A549 (cell line): ENCODE measurements at places on chromosomes 2 and 18.

GRCh38 chr2:96763511-96764252 lies 3.0 kb downstream of the CNNM4 start:
- DNase-seq = no peak

- no peak for DNase-seq
These were observed 20.7 kb upstream of the CNRIP1 start for GRCh38 chr2:68340226-68341061.

DNA sequence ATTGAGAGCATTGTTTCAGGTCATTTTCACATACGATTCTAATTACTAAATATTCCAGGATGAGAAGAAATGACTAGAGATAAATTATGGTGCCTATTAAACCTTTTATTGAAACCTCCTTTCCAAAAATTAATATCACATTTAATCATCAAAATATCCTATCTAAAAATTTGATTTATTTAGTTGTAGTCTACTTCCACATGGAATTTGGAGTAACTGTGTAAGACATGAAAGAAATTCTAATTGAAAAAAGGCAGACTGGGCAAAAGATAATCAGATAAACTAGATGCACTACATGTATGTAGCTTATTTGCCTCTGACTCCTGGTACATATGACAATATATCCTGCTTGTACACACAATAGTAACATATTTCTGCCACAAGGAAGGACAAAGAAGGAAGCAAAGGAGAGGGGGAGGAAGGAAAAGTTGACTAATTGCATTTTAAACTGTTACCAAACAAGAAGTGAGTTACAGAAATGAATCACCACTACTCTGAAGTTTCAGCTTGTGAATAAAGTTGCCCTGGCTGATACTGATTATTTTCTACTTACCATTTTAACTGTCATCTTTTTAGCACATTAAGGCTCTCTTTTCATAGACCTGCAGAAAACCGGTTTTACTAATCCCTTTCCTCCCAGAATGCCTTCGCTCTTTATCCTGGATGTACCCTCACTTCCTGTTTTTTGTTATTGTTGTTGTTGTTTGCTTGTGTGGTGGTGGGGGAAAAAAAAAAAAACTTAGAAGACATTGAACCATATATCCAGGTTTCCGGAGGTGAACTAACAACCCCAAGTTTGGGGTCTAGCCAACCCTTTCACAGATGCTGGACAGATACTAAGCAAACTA lies 28.4 kb downstream of the NRXN1 start:
- no peak for DNase-seq

GRCh38 chr18:76564117-76564516 lies 69.1 kb upstream of the ZNF516 start:
- no peak for DNase-seq

DNA sequence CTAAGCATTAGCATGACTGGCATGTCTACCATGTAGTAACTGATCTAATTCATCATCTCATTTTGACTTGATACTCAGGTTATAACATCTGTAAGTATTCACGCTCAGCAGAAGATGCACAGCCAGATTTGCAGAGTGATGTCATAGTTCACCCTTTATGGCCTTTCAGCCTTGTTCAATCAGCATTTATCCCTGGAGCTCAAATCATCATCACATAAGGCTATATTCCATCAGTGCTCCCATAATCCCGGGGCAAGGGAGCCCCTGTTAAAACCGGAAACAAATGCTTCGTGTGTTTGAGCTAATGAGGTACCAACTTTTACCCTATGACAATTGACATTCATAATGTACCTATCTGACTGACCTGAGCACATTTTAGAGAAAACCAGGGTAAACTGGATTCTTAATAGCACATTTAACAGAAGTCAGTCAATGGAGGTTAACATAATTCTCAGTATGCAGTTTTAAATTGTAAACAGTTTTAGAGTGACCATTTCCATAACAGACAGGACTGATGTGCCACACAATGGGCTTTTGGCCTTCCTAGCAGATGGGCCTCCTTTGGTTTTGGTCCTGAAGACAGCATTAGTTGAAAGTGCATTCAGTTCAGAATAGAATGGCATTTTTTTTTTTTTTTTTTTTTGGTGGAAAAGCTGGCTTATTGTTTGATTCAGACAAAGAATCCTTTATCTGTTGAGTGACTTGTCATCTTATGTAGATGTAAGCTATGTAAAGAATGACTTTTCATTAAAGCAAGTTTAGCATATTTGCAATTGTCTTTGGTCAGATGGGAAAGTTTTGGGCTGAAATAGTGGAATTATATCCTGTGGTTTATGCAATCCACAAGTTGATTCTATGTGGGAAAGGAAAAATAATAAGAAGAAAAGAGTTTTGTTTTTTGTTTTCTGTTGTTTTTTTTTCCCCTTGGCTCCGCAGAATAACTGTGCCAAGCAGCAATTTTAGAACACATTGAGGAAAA lies 866.0 kb upstream of the ACVR2A start:
- no peak for DNase-seq

- DNase-seq = peak; percentile 14
These were observed at the start of gene DSC2 for GRCh38 chr18:31102025-31102684. TSS of gene DSC2 (minus strand) at chr18:31102421. CDS start at chr18:31101971, 450 bp downstream.

DNA sequence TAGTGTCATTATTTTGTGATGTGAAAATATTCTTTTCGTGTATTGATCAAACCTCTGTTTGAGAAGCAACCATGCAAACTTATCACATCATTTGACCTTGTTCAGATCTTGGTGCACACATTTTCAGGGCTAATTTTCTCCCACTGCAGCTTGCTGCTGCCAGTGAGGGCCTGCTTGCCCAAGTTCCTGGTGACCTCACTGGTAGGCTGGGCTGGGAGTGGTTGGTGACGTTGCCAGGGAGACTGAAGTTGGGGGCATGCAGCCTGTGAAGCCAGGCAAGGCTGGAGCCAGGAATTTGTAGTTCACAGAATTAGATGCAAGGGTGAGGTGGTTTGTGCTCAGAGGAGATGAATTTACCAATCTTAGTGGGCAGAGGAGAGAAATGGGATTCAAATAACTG lies 38.5 kb downstream of the PARD3B start:
- no peak for DNase-seq

DNA sequence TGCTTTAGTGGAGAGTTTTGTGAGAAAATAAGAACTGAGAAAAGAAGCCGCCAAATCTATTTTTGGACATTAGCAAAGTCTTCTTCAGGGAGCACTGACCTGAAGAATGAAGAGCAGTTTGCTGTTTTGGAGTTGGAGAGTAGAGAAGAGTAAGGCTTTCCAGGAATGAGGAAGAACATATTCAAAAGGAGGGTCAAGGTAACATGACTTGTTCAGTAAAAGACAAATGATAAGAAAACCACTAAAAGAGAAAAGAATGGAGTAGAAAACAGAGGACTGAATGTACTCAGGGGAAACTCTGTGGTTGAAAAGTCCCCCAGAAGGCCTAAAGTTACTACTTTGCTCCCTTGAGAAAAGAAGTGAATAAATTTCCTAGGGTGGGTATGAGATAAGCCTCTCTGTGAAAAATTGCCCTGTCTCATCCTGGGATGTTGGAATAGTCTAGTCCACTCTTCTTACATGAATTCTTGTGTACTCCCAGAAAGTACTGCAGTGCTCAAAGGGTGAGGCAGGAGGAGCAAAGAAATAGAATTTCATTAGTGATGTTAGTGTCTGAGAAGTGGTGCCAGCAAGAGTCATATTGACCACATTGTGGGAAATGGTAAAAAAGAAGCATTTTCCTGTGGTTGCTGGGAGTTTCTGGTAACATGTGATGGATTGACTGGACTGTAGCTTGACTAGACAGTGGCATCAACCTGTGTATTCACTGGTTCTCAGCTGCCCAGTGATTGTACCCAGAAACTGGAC lies 27.8 kb downstream of the MBD5 start:
- no peak for DNase-seq

GRCh38 chr18:49048396-49049020 lies 97.7 kb upstream of the SMAD7 start:
- DNase-seq = no peak

DNA sequence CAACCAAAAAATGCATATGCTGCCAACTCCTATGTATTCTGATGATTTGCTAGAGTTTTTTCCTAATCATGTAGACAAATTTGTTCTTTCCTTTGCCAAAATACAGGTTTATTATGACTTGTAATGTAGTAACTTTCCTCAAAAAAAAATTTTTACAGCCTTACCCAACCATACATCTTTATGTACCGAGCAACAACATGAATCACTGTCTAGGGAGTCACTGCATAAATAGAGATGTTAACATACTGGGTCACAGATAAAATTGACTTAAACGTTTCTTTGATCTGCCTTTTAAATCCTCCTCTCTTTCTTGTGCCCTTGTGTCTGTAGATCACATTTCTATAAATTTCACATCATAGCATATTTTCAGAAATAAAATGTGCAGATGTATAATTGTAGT lies 143.6 kb downstream of the MBD2 start:
- DNase-seq = no peak

- DNase-seq = no peak
These were observed 54.3 kb downstream of the R3HDM1 start for GRCh38 chr2:135585586-135585985.

- peak; percentile 11 for DNase-seq
These were observed 211.0 kb downstream of the CTNNA2 start for GRCh38 chr2:79723830-79724229.

- no peak for DNase-seq
These were observed 100.0 kb upstream of the CDCA7 start for GRCh38 chr2:173254659-173255058.

- DNase-seq = no peak
These were observed 766 bp downstream of the PDE6D start for GRCh38 chr2:231780123-231780908.
